CD4-positive, alpha-beta T cell treated with Interleukin-6 at 100 ng/mL for 8 hours (primary cell): ENCODE measurements at places on chromosomes 4 and X.

- peak; percentile 64 for DNase-seq
Measured at GRCh38 chr4:140012688-140013486, 141.1 kb downstream of the MAML3 start.

DNA sequence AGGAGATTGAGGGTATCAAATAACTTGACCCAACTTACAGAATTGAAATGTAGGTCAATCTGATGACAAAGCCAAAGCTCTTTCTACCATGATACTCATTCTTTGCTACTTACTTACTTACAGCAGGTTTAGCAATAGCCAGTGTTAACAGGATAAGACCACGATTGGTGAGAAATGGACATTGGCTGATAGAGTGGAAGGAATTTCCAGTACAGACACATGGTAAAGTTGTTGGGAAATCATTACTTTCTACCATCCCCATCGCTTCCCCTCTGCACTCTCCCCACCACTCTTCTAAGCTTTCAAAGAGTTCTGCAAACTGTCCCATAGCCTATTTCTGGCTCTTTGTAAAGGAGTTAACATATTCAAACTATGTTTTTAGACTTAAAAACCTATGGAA is 119.7 kb downstream of the CHRNA9 start:
- DNase-seq = no peak

GRCh38 chr4:37715889-37716402 is 29.8 kb upstream of the RELL1 start:
- no peak for DNase-seq

DNA sequence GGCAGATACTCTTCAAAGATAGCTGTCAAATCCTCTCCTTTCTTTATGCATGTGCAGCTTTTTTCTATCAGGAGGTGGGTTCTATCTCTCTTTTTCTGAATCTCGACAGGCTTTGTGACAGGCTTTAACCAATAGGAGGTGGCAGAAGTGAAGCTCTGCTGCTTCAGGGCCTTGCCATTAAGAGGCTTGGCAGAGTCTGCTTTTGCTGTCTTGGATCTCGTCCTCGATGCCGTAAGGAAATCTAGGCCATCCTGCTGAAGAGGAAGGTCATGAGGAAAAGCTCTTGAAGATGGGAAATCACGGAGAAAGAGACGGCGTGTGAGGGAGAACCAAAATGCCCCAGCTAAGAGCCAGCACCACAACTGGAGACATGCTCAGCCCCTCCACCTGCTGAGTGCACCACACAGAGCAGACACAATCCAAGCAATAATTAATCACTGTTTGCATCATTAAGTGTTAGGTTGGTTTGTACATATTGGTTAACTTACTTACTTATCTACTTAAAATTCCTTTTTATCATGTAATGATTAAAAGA is 92.2 kb downstream of the DDIT4L start:
- DNase-seq = no peak

GRCh38 chr4:123468479-123469031 is 72.0 kb downstream of the SPRY1 start:
- DNase-seq = no peak

DNA sequence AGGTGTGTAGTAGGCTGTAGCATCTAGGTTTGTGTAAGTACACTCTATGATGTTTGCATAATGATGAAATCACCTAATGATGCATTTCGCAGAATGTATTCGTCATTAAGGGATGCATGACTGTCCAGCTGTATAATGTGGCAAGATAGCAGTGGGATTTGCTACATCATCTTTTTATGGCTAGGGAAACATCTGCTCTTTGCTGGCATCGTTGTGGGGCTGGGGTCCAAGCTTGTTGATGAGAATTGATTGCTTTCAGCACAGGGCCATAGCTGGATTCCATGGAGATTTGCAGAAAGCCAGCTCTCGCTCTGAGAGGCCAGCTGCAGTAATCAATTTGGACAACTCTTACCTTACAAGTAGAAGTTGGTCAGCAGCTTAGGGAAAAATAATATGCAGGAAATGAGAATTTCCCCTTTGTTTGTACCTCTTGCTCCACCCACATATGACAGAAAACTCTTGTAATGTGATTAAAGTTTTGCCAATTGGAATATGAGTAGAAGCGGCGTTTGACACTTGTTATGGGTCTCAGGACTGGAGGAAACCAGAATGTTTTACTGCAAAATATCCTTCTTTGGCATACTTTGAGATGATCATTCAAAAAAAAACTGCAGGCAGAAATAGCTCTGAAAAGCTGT is 310.5 kb downstream of the RAPGEF2 start:
- no peak for DNase-seq

GRCh38 chrX:40282348-40282747 is 184.6 kb upstream of the BCOR start:
- DNase-seq = no peak

DNA sequence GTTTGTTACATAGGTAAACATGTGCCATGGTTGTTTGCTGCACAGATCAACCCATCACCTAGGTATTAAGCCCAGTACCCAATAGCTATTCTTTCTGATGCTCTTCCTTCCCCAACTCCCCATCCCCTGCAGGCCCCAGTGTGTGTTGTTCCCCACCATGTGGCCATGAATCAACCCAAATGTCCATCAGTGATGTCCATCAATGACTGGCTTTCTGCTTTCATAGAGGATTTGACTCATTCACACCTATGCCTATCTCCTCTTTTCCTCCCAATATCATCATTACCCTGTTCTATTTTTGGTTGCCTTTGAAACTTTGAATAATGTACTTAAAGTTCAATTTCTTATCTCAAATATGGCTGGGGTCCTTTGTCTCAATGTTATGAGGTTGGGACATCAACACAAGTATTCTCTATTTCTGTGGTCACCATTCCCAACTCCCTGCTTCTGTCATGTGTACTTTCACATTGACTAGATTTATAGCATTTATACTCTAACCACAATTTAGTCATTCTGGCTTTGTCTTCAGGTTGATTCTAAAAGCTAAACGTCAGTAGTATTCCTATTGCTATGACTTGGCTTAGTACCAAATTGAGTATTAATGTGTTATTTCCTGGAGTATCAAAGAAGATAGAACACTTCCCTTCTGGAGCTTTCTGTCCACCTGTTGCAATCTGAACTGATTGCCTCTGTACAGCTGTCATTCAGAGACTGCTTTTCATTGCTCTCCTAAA is 107.2 kb downstream of the TAB3 start:
- DNase-seq = no peak

DNA sequence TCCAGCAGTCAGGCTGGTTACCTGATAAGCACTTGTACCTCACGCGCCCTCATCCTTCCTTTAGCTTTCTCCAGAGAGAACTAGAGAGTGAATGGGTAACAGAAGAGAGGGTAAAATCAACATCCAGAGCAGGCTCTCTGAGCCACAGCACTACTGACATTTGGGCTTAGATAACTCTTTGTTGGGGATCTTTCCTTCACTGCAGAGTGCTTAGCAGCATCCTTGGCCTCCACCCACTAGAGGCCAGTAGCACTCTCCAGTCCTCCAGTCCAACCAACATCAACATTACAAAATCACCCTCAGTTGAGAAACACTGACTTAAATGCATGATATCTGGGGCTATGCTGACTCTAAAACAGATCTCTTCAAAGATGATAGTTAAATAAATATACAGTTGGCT is 220.7 kb downstream of the TACR3 start:
- no peak for DNase-seq

- DNase-seq = no peak
Measured at GRCh38 chrX:135194684-135195083, 23.5 kb upstream of the CT55 start.

- no peak for DNase-seq
Measured at GRCh38 chr4:152162331-152162697, 373.6 kb downstream of the FBXW7 start.

GRCh38 chr4:71974681-71975080 is 57.1 kb upstream of the NPFFR2 start:
- DNase-seq = no peak

DNA sequence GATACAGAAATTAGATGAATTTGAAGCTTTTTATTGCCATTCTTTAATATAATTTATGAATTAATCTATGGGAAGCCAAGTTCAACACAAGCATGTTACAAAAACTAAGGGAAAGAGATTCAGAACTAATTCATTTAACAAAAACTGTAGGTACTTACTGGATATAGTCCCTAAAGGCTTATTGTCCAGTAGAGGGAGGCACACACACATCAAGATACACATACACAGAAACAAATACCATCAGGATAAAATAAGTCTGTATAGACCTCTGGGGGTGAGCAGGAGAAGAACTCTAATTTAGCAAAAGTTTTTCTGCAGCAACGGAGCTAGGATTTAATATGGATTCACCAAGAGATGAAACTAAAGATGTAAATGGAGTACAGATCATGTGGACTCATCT is 83.0 kb upstream of the IL13RA1 start:
- DNase-seq = no peak

- DNase-seq = no peak
Measured at GRCh38 chr4:177099211-177099610, 210.5 kb upstream of the NEIL3 start.

- DNase-seq = no peak
Measured at GRCh38 chrX:131216828-131217227, 72.3 kb downstream of the IGSF1 start.

DNA sequence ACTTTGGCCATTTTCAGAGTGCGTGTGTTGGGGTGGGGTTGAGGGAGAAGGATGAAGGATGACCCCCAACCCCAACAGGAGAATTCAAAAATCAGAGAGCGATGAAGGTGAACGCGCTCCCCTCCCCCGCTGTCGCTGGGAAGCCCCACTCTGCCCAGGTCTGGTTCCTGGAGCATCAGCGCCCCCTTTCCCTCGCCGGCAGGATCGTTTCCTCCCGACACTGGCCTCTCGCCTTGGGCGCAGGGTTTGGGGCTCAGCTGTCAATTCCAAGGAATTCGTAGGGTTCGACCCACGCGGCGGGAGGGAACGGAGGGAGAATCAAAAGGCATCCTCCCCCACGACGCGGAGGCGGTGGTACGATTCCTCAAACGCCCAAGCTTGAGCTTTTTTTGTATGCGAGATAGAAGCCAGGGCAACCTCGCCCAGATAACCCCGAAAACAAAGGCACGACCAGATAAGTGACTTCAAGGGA is 1.0 kb upstream of the PDGFRA start:
- DNase-seq = no peak

DNA sequence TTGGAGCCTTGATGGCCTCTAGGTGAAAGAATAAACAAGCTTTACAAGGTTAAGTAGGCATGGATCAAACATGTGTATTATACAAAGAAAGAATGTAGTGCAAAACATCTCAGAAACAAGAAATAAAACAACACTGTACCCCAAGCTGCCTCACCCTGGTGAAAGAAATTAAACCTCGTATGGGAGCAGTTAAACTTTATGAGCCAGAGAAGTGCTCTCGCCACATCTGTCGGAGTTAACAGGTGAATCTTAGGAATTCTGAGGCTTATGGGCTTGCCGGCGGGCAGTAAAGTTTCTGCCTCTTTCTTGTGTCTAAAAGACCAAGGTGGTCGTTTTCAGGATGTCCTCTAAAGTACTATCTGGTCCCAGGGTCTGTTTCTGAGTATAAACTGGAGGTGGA is 34.0 kb upstream of the ARSH start:
- no peak for DNase-seq

GRCh38 chr4:57363346-57363745 is 253.2 kb upstream of the IGFBP7 start:
- no peak for DNase-seq

DNA sequence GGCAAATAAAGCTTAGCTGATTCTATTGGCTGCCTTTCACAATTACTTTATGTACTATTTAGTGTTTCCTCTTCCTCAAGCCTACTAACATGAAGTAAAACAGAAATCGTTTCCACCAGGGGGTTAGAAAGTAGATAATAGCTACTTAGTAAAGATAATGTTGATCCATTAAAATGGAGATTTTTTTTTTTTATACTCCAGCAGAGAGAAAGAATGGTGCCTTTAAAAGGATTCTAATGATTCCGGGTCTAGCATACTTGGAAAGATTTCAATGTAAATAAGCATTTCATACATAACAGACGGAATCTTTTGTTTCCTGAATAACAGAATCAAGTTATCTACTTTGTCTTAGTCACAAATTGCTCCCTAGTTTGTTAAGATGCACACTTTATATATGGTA is 37.1 kb downstream of the GK start:
- no peak for DNase-seq

GRCh38 chrX:103791826-103792485 is 15.3 kb downstream of the PLP1 start:
- no peak for DNase-seq

GRCh38 chr4:71294301-71294700 is 44.5 kb upstream of the SLC4A4 start:
- DNase-seq = no peak

DNA sequence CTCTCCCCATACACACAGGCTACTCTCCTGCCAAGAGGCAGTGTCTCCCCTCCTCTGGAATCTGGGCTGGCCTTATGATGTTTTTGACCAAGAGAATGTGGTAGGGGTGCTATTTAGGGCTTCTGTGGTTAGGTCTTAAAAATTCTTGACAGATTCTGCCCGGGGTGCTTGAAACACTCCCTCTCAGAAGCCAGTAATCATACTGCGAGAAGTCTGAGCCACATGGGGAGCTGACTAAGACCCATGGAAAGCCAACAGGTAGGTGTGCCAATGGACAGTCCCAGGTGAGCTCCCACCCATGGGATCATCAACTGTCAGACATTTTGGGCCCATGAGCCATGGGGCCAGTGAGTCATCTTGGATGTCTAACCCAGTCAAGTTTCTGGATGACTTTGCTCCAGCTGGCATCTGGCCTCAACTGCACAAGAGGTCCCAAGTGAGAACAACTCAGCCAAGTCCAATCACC is 315.7 kb downstream of the FBXW7 start:
- no peak for DNase-seq

DNA sequence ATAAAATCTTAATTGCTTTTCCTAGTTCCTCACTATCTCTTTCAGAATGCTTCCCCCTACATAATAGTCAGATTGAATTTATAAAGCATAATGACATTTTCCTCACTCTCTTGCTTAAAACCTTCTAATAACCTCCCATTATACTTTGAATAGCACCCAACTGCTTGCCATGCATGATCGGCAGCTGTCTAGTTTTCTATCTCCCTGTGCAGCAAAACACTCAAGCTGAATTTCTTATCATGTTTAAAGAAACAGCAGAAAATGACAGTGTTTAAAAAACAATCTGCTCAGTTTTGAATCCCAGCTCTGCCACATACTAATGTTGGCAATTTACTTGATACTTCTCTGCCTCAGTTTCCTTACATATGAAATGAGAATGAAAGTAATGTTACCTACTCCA is 947.1 kb upstream of the HS3ST1 start:
- no peak for DNase-seq

DNA sequence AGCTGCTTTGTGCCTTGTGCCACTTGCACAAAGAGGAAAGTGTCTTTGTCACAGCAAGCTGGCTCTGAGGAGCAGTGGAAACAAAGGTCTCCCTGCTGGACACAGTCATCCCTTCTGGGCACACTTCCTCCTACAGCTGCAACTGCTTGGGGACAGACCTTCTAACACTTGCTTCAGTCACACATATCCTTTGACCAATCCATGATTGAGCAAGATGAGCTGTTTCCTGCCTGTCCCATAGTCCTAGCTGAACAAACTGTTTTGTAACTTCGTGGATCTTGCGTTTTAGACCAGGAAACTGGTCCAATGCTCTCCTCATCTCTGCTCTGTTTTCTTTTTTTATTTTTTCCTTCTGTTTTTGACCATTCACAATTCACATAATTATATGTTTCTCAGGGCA is 98.5 kb downstream of the RRAGB start:
- no peak for DNase-seq

- DNase-seq = no peak
Measured at GRCh38 chr4:5372198-5372597, 320.9 kb downstream of the STK32B start.
